Activated CD4-positive, alpha-beta T cell treated with anti-CD3 and anti-CD28 coated beads, Interleukin-2, amount 10 ng/mL, durations not matched to agents 7 days and 5 days (primary cell): ENCODE measurements at places on chromosomes 2 and 18. TPM values are rescaled to one million over a fixed set of nuclear protein-coding genes. Genes with fewer than 3 reads are reported as not detected.

- no peak overlapping the region for H3K27ac ChIP-seq
- peaks cover 52% of the 10 kb centered on the region for H3K27me3 ChIP-seq
- DNase-seq: no peak
- peaks cover 7% of the 10 kb centered on the region for H3K36me3 ChIP-seq
- H3K4me1 ChIP-seq: peaks cover 14% of the 10 kb centered on the region
Observed at GRCh38 chr18:12309683-12310198, 1.7 kb downstream of the TUBB6 start.

GRCh38 chr18:38256366-38256765 lies 690.8 kb upstream of the CELF4 start:
- H3K36me3 ChIP-seq: no peaks in the 10 kb centered on the region
- H3K4me1 ChIP-seq: no peaks in the 10 kb centered on the region
- no peak overlapping the region for H3K27ac ChIP-seq
- no peak overlapping the region for H3K4me3 ChIP-seq
- no peaks in the 10 kb centered on the region for H3K27me3 ChIP-seq
- DNase-seq: no peak

DNA sequence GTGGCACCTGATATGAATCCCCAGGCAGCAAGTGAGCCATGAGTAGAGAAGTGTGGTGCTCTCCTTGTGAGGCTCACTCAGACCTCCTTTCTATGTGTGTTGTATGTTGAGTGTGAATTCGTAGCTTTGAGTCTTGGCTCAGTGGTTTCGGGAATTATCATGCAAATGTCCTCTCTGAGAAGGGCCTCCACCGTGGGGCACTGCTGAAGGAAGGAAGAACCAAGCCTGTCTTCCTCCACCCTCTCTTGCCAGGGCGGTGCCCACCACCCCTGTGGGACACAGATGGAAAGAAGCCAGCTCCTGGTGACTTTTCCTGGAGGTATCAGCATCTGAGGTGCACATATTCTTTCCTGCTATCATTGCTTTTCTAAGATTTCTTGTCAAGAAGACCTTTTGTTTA lies 156.1 kb downstream of the MYT1L start:
- H3K36me3 ChIP-seq: no peaks in the 10 kb centered on the region
- H3K27me3 ChIP-seq: no peaks in the 10 kb centered on the region
- H3K4me3 ChIP-seq: no peak overlapping the region
- H3K4me1 ChIP-seq: no peaks in the 10 kb centered on the region
- DNase-seq: no peak

GRCh38 chr2:3706892-3707291 lies 3.5 kb downstream of the DCDC2C start:
- H3K4me1 ChIP-seq: no peaks in the 10 kb centered on the region
- H3K36me3 ChIP-seq: peaks cover 2% of the 10 kb centered on the region
- H3K27ac ChIP-seq: no peak overlapping the region
- no peak for DNase-seq

- DNase-seq: no peak
- H3K27ac ChIP-seq: no peak overlapping the region
- peaks cover 9% of the 10 kb centered on the region for H3K27me3 ChIP-seq
- no peaks in the 10 kb centered on the region for H3K36me3 ChIP-seq
- no peaks in the 10 kb centered on the region for H3K4me1 ChIP-seq
Observed at GRCh38 chr2:234808907-234809306, 142.9 kb upstream of the SH3BP4 start.

- DNase-seq: no peak
- no peaks in the 10 kb centered on the region for H3K4me1 ChIP-seq
- no peaks in the 10 kb centered on the region for H3K27me3 ChIP-seq
- H3K36me3 ChIP-seq: no peaks in the 10 kb centered on the region
- no peak overlapping the region for H3K4me3 ChIP-seq
Observed at GRCh38 chr2:138035608-138036217, 71.4 kb downstream of the HNMT start.

- no peak overlapping the region for H3K4me3 ChIP-seq
- H3K27me3 ChIP-seq: no peaks in the 10 kb centered on the region
- no peaks in the 10 kb centered on the region for H3K36me3 ChIP-seq
- DNase-seq: no peak
Observed at GRCh38 chr2:184646177-184646576, 47.8 kb downstream of the ZNF804A start.

GRCh38 chr2:86632672-86633071 lies 9.0 kb upstream of the RNF103 start:
- no peak for DNase-seq
- no peak overlapping the region for H3K4me3 ChIP-seq
- H3K27ac ChIP-seq: no peak overlapping the region
- no peaks in the 10 kb centered on the region for H3K4me1 ChIP-seq
- no peaks in the 10 kb centered on the region for H3K36me3 ChIP-seq

- H3K27me3 ChIP-seq: no peaks in the 10 kb centered on the region
- H3K4me3 ChIP-seq: no peak overlapping the region
- H3K4me1 ChIP-seq: peaks cover 27% of the 10 kb centered on the region
- no peak for DNase-seq
- H3K27ac ChIP-seq: no peak overlapping the region
- no peaks in the 10 kb centered on the region for H3K36me3 ChIP-seq
Observed at GRCh38 chr2:30367232-30368070, 79.6 kb upstream of the LCLAT1 start.

DNA sequence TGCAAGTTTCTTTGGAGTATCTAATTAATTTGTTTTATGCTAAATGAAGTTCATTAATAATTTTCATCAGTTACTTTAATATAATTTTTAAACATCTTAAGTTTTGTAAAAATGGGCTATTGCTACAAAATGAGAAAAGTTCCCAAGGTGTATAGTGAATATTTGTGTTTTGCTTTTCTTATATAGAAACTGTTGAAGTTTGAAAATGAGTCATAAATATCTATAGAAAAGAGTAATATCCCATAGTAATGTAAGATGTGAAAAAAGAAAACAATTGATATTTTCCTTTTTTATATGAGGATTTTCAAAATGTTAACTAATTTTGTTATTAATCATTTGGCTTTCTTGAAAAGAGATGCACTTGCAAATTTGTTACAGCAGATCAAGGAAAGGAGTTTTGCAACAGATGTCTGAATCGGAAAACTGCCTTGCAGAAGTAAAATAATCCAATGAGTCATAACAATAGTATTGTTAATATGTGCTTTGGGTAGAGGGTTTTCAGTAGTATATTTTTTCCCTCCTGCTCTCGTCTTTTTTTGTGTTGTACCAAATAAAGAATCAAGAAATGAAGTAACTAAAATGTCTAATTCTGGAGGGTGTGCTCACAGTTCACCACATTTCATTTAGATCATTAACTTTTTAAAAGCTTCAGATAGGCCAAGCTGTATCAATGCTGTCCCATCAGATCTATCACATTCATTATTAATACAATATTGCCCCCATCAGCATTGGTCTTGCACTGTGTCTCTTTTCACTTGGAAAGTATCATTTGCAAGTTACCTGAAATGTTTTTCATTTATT lies 15.5 kb downstream of the DUSP19 start:
- H3K36me3 ChIP-seq: no peaks in the 10 kb centered on the region
- DNase-seq: no peak
- H3K27ac ChIP-seq: no peak overlapping the region
- H3K4me1 ChIP-seq: no peaks in the 10 kb centered on the region

GRCh38 chr2:53907582-53907981 lies 47.8 kb upstream of the GPR75 start:
- H3K4me3 ChIP-seq: no peak overlapping the region
- no peaks in the 10 kb centered on the region for H3K4me1 ChIP-seq
- H3K27me3 ChIP-seq: no peaks in the 10 kb centered on the region
- no peak for DNase-seq
- no peak overlapping the region for H3K27ac ChIP-seq
- peaks cover 41% of the 10 kb centered on the region for H3K36me3 ChIP-seq

DNA sequence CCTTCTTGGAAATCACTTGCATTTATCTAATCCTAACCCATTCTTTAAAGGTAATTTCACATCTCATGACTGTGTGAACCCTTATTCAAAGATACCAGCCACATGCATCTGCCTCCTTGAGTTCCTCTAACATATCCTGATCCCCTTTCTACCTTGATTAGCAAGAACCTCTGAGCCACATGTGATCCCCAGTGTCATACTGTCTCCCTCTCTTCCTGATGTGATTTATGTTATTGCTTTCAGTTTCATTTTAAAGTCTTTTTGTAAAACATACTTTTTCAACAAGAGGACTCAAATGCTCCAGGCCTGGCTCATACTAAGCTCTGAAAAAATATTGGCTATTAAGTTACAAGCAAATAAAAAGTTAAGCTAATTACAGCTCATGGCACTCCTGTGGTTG lies 470.1 kb downstream of the DLGAP1 start:
- H3K27me3 ChIP-seq: peaks cover 2% of the 10 kb centered on the region
- peak overlapping the region; percentile 78 for H3K27ac ChIP-seq
- H3K4me3 ChIP-seq: no peak overlapping the region
- H3K36me3 ChIP-seq: peaks cover 8% of the 10 kb centered on the region
- DNase-seq: peak; percentile 10

DNA sequence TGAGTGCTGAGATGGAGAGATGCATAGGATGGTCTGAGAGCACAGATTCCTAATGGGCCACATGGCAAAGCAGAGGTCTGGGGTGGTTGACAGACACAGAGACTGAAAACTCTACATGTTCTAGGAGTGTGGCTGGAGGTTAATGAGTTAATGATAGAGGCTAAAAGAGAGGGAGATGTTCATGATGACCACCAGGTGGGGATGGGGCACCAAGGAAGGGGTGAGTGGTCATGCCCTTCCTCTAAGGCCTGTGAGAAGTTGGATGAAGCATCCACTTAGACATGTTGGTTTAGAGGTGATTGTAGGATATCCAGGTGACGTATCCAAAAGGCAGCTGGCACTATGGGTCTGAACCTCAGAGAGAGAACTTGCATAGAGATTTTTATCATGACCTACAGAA lies 102.1 kb downstream of the LRP2 start:
- H3K27ac ChIP-seq: no peak overlapping the region
- no peaks in the 10 kb centered on the region for H3K36me3 ChIP-seq
- no peak overlapping the region for H3K4me3 ChIP-seq
- DNase-seq: no peak
- peaks cover 13% of the 10 kb centered on the region for H3K27me3 ChIP-seq
- no peaks in the 10 kb centered on the region for H3K4me1 ChIP-seq

DNA sequence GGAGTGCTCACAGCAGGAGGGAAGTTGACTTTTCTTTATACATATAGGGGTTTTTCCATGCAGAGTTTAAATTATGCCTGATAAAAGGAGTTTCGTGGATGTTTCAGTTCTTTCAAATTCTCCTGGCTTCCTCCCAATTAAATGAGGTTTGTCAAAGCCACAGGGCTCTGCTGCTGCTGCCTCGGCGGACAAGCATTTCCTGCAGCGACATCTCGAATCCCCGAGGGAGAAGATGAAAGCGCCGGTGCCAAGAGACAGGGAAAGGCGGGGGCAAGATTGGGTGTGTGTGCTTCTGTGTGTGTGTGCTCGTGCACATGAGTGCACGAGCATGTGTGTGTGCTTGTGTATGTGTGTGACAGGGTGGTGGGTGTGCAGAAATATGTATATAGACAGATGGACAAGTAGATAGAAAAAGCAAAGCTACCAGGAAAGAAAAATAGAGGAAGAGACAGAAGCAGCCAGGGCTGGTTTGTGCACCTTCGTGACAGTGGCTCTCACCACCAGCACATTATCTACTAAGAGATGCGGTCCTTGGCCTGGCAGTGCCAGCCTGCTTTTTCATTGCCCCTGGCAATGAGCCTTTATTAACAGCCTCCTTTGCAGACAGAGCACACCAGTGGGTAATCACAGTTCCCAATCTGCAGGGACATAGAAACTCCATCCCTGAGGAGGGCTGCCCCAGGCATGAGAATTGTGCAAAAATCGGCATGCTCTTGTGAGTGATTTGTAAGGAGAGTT lies 76.2 kb downstream of the CDK15 start:
- no peaks in the 10 kb centered on the region for H3K36me3 ChIP-seq
- DNase-seq: peak; percentile 21
- H3K4me3 ChIP-seq: no peak overlapping the region
- H3K27me3 ChIP-seq: peaks cover 68% of the 10 kb centered on the region

DNA sequence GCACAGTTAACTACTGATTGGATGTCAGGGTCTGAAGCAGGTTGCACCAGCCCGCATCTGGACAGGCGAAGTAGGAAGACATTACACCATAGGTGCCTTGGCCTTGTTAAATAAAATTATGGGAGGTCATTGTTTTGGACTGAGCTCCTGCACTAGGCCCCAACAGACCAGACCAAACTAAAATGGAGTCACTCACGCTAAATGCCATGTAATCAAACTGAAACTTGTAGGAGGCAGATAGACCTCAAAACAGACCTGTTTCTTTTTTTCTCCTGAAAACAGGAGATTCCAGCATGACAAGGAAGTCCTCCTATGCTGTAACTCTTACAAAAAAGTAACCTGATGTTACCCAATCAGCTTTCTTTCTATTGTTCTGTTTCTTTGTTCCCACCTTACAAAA lies 15.5 kb upstream of the NFU1 start:
- no peaks in the 10 kb centered on the region for H3K27me3 ChIP-seq
- peaks cover 14% of the 10 kb centered on the region for H3K4me1 ChIP-seq
- H3K4me3 ChIP-seq: no peak overlapping the region

GRCh38 chr2:10493634-10494281 lies 45.6 kb upstream of the ODC1 start:
- H3K4me1 ChIP-seq: peaks cover 29% of the 10 kb centered on the region

DNA sequence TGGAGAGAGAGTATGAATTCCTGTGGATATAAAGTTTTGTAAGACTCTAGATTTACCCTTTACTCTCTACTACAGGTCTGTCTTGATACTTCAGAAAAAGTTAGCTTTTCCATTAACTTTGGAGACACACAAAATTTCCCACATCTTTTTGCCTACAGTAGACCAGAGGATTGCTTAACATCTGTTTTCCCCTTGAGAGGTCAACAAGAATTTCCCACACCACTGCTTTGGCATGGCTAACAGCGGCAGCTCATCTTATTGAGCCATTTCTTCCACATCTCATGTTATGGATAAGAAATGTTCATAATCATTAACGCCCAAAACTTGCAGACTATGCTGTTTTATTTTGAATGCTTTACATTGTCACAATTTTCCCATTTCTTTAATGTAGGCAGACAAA lies 273.6 kb upstream of the RGPD4 start:
- no peaks in the 10 kb centered on the region for H3K4me1 ChIP-seq
- H3K4me3 ChIP-seq: no peak overlapping the region
- no peak for DNase-seq
- H3K27ac ChIP-seq: no peak overlapping the region
- no peaks in the 10 kb centered on the region for H3K27me3 ChIP-seq

The CDH2 gene
- total RNA-seq: not detected

The SCYGR4 gene
- total RNA-seq: not detected

The ECEL1 gene
- not detected for total RNA-seq

The SLC38A11 gene
- not detected for total RNA-seq

The ASB18 gene
- total RNA-seq: not detected
